Natural killer cell (primary cell): ENCODE measurements at places on chromosomes 13 and 19. TPM values are rescaled to one million over a fixed set of nuclear protein-coding genes. Genes with fewer than 3 reads are reported as not detected.

DNA sequence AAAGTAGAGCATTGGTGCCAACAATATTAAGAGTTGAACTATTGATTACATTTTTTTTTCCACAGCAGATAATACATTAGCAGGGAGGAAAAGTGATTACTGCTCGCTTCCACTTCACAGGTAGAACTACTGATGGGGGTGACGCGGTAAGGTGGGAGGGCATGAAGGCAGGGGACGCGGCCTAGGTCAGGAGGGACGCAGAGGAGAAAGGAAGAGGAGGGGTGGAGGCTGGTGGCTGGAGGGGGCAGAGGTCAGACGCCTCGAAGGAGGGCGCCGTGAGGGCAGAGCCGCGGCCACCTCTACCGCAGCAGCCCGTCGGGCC lies 287 bp upstream of the B3GLCT start:
- DNase-seq: no peak

DNA sequence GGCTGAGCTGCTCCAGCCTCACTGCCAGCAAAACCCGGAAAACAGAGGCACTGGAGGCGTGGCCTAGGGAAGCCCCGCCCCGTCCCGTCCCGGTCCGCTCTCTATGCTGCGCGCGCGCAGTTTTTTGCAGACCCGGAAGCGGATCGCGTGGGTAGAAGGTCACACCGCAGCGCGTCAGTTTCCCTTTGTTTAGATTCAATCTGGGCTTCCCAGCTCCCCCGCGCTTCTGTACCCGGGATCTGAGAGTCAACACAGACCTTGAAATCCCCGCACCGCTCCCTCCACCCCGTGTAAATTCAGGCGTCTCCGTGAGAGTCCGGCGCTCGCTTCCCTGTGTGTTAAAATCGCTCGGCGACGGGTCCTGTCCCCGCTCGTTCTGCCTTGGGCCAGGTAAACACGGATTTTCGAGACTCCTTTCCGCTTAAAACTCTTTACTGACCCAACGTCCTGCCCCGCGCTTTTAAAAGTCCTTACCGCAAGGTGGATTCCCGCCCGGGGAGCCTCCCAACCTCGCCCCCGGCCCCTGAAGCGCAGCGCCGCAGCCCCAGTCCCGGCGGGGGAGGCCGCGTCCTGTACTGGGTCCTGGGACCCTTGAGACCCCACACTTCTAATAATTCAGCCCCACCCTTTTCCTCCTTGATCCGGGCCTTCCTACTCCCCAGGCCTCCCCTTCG lies at the start of gene ZNF610:
ZNF610 (plus strand) TSS at position 127 of the 674 bp plus-strand sequence. CDS start 12,930 bp downstream, outside the sequence.
- peak; percentile 92 for DNase-seq

DNA sequence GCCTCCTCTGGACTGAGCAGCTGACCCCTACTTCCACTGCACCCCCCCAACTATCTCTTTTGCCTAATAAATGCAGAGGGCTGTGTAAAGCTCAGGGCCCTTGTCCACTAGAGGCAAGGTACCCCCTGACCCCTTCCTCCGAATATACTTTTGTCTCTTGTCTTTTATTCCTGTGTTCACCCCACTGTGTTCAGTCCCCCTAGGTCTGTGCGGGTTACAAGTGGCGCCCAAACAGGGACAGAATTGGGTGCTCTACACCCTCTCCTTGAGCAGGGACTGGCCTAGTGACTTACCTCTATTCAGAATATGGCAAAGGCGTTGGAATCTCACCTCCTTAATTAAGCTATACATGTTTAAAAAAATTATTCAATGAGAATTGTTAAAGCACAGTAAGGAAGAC lies 15.0 kb downstream of the ZNF350 start:
- peak; percentile 50 for DNase-seq

DNA sequence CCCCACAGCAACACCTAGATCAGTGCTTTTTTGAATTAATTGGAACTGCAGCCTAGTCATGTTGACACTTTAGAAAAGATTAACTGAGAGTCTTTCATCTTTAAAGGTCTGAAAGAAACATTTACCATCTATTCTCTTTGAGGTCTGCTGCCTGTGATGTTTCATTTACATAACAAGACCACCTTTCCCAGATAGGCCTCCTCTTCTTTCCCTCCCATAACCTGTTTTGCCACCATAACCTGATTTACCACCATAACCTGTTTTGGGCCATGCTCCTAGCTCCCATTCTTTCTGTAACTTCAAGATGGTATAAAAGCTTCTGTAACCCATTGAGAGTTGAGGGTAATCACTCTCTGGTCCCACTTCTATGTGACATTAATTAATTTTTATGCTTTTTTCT lies 320.8 kb downstream of the PCDH20 start:
- DNase-seq: no peak

The ZNF880 gene
- total RNA-seq: 23.1 TPM

The CEACAM18 gene
- not detected for total RNA-seq

DNA sequence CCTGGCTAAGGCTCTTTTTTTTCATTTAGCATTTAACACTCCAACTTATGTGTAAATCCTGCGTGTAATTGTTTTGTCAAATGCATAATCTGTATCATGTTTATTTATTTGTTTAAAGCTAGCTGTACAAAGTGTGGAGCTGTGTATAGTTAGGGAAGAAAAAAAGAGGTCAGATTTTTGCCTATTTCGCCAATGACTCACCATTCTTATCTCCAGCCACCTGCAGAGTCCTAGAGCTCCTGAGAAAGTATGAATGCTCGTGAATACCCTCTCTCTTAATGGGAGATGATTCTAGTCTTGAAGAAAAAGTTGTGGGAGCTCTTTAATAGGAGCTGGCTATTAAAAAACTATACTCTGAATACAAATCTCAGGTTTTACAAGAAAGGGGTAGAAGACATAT lies 778.8 kb upstream of the SLITRK5 start:
- no peak for DNase-seq

The ZNF222 gene
- total RNA-seq: 5.7 TPM

DNA sequence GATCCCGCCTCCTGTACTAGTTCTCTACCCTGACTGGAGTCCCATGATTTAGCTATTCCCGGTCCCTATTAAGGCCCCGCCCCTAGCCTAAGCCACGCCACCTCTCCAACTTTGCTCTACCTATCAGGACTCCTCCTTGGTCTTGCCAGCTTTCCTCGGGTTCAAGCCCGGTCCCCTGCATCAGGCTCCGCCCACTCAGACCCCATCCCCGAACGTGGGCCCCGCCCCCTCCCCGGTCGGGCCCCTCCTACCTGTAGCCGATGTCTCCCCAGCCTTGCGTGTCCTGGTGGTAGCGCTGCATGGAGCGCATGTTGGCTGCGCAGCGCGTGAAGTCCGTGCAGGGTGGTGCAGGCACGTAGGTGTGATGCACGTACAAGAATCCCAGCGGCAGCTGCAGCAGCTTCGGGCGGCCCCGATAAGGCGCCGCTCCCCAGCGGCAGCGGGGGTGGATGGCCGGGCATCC lies 7.3 kb upstream of the RASAL3 start:
- no peak for DNase-seq

DNA sequence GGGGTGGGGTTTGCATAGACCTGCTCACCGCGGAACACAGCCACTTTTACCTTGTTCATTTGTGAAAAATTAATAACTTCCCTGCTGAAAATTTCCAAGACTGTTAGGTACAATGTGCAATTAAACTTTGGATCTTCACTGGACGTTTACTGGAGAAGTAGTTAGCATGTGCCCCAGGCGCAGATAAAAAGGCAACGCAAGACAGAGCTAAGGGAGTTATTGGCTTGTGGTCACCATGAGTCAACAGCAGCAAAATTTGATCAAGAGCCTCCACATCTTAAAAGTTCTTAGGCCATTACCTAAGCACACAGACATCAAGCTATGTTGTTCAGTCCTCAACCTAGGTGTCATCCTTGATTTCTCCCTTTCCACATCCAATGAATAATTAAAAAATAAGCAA lies 257.0 kb downstream of the LHFPL6 start:
- DNase-seq: no peak

GRCh38 chr19:51320280-51320657 lies 8.8 kb downstream of the IGLON5 start:
- no peak for DNase-seq

The SIGLEC10 gene
- total RNA-seq: 6.6 TPM

The FREM2 gene
- total RNA-seq: not detected

GRCh38 chr13:104296286-104296685 lies 1230.1 kb upstream of the SLC10A2 start:
- DNase-seq: no peak

GRCh38 chr13:98345107-98345935 lies 168.3 kb upstream of the RNF113B start:
- peak; percentile 7 for DNase-seq

DNA sequence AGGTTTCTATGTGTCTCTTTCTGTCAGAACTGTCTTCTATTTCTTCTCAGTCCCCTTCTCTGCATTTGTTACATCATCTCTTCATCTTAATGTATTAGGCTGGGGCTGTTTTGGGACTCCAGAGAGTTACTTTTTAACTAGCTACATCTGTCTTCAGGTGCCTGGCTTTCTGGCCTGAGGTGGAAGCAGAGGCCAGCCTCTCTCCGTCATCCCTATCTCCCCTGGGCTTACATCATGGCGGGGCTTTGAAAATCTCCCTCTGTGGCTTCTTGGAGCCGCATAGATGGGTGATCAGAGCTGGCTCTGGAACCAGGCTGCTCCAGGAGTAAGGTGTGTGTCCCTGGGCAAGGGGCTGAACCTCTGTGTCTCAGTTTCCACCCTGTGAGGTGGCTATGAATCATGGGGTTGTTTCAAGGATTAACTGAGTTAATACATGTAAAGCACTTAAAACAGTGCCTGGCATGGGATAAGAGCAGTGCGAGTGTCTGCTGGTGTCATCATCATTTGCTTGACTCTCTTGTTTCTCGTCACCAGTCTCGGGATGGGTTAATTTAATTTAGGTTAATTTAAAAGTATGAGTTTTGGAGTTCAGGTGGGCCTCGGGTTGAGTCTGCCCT lies 2.0 kb downstream of the EPN1 start:
- no peak for DNase-seq

DNA sequence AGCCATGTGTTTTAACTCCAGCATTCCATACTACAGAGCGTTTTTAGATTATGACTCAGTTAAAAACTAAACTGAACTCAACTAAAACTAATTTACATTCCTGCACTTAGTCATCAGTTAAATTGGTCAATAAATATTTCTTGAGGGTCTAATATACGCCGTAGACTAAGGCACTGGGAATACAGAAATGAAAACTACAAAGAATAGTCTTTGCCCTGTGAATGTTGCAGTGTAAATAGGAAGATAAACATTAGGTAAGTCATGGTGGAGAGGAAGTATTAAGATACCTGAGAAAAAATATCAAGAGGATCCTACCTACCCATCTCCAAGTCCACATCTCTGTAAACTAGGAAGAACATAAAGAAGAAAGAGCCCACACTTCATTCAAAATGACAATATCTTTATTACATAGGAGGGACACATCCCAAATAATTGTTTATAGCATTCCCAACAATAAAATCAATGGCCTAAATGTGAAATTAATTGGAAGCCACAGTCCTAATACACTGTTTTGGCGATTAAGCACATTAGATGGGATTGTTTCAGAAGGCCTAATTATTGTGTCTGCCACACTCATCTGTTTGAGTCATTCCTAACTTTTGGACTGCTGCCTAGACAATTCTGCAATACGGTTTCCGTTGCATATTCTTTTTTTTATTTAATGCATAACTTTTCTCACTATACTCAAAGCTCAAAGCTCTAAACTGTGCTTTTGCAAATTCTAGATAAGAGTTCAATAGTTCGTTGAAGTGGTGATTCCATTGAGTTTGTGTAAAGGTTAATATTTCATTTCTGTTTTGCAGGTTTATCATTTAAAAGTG lies 52.9 kb downstream of the MBNL2 start:
- DNase-seq: no peak

The KIRREL2 gene
- not detected for total RNA-seq

GRCh38 chr19:55086730-55087541 lies 11.3 kb downstream of the EPS8L1 start:
- DNase-seq: peak; percentile 66

DNA sequence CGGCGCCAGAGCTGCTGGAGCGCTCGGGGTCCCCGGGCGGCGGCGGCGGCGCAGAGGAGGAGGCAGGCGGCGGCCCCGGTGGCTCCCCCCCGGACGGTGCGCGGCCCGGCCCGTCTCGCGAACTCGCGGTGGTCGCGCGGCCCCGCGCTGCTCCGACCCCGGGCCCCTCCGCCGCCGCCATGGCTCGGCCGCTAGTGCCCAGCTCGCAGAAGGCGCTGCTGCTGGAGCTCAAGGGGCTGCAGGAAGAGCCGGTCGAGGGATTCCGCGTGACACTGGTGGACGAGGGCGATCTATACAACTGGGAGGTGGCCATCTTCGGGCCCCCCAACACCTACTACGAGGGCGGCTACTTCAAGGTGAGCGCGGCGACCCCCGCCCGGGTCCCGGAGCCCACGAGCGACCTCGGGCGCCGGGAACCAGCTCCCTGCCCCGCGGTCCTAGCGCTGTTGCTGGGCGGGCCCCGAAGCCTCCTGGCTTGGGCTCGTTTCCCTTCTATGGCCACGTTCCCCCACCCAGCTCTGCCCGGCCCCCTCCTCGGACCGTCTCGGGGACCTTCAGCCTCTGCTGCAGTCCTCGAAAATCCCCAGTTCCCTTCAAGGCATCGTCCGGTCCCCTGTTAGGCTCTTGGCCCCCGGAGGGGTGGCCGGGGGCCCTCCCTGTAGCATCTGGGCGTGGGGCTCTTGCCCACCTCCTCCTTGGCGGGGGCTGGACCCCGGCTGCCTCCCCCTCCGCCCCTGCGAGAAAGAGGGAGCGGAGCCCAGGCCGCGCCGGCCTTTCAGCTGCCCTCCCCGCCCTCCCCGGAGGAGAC lies at the start of gene CDC34:
CDC34 (plus strand) TSS at position 8 of the 808 bp plus-strand sequence; CDS start at position 180, 172 bp downstream.
- no peak for DNase-seq

The WDFY2 gene
- total RNA-seq: 32.1 TPM

DNA sequence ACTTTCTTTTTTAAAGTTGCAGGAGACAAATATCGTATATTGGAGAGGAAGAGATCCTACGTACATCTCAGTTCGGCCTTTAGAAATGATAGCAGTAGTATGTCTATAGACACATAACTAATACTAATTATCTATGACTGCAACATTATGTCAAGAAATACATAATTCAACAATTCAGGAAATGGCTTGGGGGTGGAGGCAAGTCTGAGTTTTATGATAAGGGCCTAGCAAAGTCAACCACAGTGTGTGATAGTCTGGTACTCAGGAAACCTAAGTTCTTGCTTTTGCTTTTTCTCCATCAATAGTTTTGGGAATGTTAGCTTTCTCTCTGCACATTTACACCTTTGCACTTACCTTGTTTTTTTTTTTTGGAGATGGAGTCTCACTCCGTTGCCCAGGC lies 27.5 kb upstream of the OBI1 start:
- no peak for DNase-seq

The ATCAY gene
- total RNA-seq: not detected

The GPR12 gene
- not detected for total RNA-seq

GRCh38 chr19:45079063-45079910 lies at the start of gene GEMIN7:
TSS of gene GEMIN7 (plus strand) at chr19:45079260. CDS start at chr19:45090115, 10,855 bp downstream.
- DNase-seq: peak; percentile 79

- no peak for DNase-seq
Observed at GRCh38 chr19:30361721-30362120, 10.5 kb upstream of the ZNF536 start.
